Airway epithelial cell (primary cell): ENCODE measurements at places on chromosomes 12 and 14. TPM values are rescaled to one million over a fixed set of nuclear protein-coding genes. Genes with fewer than 3 reads are reported as not detected.

Gene TAS2R42
- not detected in 2 replicates for total RNA-seq

Gene ISM2
- total RNA-seq: 0.14 TPM in 1 of 2 replicates, not detected in the other

Gene CEBPE
- total RNA-seq: not detected in 2 replicates

Gene SCARB1
- 91.2 and 142 TPM in 2 replicates for total RNA-seq

Gene TSPAN11
- total RNA-seq: 0.14 TPM in 1 of 2 replicates, not detected in the other

Gene INSM2
- not detected in 2 replicates for total RNA-seq

Gene GDF3
- total RNA-seq: not detected in 2 replicates

Gene SUPT16H
- 56.3 and 69.7 TPM in 2 replicates for total RNA-seq

Gene SIRT4
- 1.5 TPM in 2 replicates for total RNA-seq

Gene CD163L1
- total RNA-seq: not detected in 2 replicates

Gene PLBD1
- 0.84 and 2.2 TPM in 2 replicates for total RNA-seq

Gene IL31
- not detected in 2 replicates for total RNA-seq

Gene DCAF11
- 37.3 and 48.1 TPM in 2 replicates for total RNA-seq

Gene BHLHE41
- total RNA-seq: 0.33 and 0.35 TPM in 2 replicates

Gene CACNA1C
- not detected in 2 replicates for total RNA-seq

Gene PTGER2
- total RNA-seq: 0.78 and 1.2 TPM in 2 replicates

Gene MANSC4
- total RNA-seq: not detected in 2 replicates

Gene IFNG-AS1
- not detected in 2 replicates for total RNA-seq

Gene TAS2R8
- not detected in 2 replicates for total RNA-seq

Gene LBHD2
- not detected in 2 replicates for total RNA-seq
